Activated T-helper 9 cell treated with anti-CD3 and anti-CD28 coated beads, Interleukin-2, amount 50 U/mL, for 16 hours (primary cell): ENCODE measurements at places on chromosomes 16 and 17.

- no peak for DNase-seq
These were observed 9.5 kb upstream of the ZFP90 start for GRCh38 chr16:68529608-68529930.

DNA sequence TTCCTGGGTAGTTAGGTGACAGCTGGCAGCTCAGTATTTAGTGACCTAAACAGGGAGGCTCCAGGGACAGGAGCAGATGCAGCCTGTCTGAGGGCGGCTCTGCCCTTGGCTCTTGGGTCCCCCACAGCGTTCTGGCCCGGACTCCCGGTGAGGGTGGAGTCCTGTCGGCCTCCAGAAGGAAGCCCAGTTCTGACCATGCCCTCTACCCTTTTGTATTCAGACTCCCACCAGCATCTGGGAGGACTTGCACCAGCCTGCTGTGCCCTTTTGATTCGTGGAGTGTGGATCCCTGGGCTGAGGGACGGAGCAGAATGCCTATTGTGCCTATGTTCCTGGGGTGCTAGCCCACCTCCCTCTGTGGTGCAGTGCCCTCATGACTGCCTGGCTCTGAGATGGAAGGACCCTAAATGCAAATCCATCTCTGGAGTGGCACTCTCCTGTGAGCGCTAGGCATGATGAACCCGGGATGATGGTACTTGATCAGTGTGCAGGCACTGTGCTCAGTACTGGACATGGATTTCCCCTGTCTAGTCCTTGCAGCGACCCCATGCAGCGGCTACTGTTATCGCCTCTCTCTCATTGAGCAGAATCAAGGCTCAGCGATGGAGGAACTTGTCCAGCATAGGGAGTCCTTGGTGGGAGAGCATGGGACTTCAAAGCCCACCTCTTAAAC, 123.1 kb downstream of the SNX29 start:
- DNase-seq, result no peak

DNA sequence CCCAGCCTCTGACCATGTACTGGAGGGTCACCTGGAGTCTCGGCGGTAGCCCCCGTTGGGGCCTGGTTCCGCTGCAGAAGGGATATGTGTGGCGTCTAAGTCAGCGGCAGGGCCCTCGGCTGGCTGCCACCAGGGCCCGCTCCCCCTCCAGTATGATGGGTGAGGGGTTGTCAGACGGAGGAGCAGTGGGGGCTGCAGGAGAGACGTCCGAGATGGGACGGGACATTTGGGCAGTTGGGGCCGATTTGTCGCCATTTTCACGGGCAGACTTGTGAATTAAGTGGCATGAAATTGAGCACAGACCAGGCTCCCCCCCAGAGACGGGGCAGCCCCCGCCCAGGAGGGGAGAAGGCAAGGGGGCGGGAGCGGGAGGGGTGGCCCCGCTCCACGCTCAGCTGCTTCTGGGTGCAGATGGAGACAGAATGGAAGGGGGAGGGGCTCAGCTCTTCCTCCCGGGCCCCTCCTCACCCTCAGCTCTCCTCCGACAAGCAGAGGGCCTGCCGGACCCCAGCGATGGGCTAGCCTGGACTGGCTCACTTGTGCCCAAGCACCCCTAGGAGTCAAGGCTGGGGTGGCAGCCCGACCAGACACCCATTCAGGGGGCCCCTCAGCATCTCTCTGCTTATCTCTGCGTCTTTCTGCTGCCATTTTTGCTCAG, 52.7 kb upstream of the LHX1 start:
- DNase-seq, result no peak

- DNase-seq, result no peak
These were observed 41.9 kb downstream of the MEAK7 start for GRCh38 chr16:84462296-84463210.

DNA sequence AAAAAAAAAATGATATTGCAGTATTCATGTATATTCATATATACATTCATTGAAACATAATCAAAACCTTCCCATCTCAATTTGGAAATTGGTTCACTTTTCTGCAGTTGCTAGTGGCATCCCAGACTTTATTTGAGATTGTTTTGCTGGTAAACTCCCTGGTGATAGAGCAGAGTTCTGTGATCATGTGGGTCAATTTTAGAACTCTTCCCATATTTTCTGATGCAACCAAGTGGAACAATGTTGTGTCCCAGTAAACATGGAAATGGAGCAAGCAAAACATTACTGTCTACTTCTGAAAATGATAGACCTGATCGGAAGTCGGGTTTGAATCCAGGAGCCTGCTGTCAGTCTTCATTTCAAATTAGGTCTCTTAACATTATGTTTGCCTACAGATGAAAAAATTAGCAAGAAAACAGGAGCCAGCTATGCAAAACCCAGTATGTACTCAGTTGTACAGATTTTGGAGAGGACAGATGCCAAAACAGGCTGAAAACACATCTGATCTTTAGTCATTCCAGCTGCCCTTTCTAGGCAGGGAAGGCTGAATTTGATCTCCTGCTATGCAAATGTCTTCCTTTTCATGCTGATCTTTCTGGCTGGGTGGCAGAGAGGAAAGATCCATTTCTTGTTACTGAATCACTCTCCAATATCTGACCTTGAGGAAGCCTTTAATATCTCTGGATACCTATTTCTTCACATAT, 786.6 kb upstream of the SOX9 start:
- no peak for DNase-seq

DNA sequence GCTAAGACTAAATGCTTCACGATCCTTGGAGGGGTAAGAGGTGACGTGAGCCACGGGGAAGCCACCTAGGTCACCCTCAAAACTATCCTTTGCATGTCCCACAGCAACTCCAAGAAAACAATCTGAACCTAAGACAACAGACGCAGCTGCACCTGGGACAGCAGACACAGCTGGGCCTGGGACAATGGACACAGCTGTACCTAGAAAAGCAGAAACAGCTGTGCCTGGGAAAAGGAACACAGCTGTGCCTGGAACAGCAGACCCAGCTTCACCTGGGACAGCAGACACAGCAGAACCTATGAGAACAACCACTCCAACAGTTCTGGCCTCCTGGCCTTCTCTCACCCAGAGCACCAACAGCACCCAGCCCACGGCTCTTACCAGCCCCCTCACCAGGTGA, 11.7 kb upstream of the CD300LD start:
- no peak for DNase-seq

DNA sequence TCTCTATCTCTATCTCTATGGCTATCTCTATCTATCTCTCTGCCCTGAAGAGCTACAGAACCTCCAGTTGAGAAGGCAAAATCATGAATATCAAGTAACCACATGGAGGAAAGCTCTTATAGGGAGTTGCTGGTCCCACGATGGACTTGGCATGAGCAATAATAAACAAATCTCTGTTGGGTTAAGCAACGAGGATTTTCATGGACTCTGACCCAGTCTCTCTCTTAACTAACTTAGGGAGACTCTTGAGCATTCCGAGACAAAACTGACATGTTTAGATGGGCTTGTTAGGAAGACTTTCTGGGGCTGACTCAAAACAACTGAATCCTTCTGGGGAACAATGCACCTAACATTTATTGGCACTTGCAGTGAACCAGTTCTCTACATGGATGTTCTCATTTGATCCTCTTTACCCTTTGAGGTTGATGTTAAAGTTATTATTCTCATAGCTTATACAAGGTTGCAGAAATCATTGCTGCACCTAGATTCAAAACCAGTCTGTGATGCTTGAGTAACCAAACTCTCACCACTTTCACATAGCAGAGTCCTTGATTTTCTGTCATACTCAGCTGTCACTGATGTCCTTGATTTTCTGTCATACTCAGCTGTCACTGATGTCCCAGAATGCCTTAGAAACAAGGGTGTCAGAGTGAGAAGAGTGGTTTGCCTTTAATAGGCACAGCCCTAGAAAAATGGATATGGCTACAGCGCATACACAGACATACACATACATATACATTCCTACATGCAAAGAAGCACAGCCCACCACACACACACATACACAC, 354.6 kb upstream of the MAF start:
- no peak for DNase-seq

GRCh38 chr17:32671896-32672295, 185.1 kb downstream of the CDK5R1 start:
- DNase-seq, result no peak

DNA sequence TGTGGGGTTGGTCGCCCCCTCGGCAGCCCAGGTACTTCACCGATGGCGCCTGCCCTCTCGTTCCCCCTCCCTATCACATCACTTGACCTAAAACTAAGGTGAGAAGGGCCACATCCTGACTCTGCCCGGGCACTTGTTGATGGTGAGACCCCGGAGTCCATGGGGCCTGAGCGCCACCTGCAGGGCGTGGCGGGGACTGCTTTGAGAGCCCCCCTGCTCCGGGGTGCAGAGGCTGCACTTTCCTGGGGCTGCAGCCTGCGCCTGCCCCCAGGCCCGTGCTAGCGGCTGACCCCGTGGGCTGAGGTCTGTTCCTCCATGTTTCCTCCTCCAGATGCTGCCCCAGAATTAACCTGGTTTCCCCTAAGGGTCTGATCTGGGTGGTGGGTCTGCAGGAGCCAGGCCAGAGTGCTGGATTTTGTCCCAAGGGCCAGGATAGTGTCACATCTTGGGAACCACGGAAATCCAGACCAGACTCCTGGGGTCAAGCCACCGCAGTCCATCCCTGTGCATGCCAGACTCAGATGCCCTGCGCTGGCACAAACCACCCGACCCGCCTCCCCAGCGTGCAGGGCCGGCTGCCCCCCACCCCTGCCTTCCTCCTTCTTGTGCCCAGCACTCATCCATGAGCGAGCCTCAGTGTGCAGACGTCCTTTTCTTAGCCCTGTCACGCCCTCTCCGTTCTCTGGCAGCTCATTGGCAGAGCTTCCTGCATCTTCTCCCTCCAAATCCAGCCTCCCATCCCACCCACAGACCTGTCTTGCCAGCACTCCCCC, 2.7 kb downstream of the NDUFAF8 start:
- DNase-seq, result peak; percentile 48

DNA sequence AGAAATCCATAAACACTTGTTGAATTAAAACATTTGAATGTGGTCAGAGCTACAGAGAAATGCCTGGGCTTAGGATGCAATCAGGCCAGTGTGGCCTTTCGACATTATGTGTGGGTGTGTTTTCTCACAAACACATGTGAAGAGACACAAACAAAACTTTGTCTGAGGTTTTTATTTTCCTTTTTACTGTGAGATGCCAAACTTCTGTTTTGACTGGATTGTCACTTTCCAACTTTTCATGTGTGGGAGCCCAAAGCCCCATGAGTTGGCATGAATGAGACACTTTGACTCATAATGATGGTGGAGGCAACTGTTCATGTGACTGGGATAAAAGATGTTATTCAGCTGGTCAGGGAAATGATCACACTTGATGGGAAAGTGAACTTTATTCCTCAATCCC, 71.9 kb upstream of the GAS7 start:
- DNase-seq, result no peak

DNA sequence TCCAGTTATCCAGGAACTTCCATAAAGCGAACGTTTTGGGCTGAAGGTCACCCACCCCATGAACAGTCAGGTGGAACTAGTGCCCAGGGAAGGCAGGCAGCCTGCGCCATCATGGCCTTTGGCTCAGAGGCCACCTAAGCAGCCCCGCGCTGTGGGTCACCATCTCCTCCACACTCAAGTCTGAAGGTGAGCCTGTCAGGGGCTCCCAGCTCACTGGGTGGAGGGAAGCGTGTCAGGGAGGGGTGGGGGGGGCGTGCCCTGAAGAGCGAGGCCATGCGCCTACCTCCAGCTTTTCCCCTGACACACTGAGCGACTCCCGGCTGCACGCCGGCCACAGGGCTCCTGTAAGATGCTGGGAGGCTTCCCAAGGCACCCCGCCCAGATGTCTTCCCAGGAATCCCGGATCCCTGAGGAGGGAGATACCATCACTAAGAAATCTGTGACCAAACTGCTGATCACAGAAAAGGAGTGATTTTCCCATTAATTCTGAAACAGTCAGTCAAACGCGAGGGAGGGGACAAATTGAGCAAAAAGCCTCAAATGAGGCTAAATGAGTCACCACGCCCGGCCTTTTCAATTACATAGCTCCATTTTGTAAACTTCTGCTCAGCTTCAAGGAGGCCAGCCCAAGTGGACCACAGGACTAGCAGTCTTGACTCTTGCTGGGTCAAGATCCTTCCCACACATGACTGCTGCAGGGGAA, 26.5 kb upstream of the SLC25A19 start:
- no peak for DNase-seq

GRCh38 chr16:84286578-84287240, 8.0 kb upstream of the WFDC1 start:
- DNase-seq, result no peak

DNA sequence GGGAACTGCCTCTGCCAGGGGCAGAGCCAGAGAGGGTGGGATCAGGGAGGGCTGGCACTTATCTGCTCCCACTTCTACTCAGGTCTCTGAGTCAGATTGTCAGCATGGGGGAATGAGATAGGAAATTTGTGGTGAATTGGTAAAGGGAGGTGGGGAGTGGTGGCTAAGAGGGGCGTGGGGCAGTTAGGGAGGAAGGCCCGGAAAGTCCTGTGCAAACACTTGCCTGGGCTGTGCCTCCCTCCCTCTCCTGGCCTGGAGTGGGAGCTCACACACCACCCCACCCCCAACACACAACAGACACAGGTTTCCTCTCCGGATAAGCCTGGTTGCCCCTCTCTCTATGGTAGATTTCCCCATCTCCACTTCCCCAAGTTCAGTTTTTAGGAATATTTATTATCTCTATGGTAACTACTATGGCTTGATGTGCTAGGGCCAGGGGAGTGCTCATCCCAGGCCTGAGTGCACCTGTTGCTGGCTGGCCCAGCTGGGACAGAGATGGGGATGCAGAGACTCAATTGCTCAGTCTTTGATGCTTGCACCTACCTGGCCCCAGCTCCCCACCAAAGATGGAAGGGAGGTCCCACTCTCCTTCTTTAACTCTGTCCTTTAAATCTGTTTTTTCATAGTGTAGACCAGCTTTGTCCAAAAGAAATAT, 2.7 kb downstream of the SPNS2 start:
- DNase-seq, result no peak

DNA sequence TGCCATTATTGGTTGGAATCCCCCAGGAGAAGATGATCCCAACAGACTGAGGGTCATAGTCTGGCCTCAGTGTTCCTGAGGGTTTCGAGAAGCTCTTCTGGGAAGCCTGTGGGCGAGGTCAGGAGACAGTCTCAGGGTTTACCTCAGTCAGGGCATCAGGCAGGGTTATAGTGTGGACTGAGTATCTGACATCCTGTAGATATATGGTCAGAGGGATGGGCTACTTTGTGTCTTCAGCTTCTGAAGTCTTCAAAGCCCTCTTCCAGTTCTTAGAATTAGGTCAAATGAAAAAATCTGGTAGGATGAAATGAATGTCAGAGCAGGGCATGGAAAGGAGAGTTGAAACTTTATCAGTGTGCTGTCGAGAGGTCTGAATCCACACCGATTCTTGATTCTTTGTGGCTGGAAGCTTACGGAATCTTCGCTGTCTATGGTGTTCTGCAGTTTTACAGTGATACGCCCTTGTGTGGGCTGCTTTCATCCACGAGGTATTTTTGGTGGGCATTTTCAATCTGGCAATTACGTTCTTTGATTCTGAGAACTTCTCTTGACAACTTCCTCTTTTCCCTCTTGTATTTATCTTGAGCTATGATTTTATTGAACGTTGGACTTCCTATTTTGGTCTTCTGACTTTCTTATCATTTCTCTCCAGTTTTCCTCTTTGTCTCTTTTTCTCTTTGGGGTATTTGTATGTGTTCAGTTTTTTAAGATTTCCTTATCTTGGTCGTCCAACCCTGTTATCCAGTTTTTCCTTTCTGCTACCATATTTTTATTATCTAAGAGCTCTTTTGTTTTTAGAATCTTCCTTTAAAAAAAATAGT, 30.4 kb downstream of the BPTF start:
- no peak for DNase-seq
